ENCODE measurements at places on chromosomes 3 and 15. TPM values are rescaled to one million over a fixed set of nuclear protein-coding genes. Genes with fewer than 3 reads are reported as not detected.

Gene FBXL22
- 0.78 TPM for total RNA-seq

Gene C3orf49
- total RNA-seq: not detected

Gene MUC4
- 1.4 TPM for total RNA-seq

GRCh38 chr15:61383421-61383820 is 154.3 kb upstream of the RORA start:
- DNase-seq: no peak

DNA sequence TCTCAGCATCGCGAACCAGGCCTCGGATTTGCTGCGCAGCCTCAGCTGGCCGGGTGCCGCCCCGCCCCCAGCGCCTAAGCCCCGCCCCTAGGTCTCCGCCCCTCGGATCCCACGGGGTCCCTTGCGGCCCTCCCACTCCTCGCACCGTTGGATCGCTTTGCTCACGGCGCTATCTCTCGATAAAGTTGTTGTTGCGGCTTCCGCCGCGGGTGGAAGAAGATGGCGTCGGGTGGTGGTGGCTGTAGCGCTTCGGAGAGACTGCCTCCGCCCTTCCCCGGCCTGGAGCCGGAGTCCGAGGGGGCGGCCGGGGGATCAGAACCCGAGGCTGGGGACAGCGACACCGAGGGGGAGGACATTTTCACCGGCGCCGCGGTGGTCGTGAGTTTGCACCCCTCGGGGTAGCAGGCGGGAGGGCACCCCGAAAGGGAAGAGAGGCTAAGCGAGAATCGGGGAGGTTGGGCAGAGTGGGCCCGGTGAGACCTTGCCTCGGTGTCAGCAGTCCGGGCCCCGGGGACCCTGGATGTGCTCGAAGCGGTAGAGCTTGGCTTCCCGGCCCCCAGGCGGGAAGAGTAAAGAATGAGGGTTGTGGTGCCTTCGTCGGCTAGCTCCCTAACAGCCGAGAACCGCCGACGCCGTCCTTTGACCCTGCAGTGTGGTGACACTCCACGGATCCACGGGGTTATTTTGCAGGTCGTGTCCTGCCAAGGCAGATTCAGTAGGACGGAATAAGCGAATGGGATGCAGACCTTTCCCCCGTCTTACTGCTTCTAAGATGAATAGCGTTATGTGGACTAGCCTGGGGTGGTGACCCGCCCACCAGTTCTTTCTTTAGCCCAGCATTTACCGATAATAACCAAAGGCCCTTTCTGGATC is at the start of gene SNX1:
Gene SNX1 (plus strand): TSS at position 188 of the 873 bp plus-strand sequence. CDS start 32 bp downstream, at position 220.
- DNase-seq: peak; percentile 93

DNA sequence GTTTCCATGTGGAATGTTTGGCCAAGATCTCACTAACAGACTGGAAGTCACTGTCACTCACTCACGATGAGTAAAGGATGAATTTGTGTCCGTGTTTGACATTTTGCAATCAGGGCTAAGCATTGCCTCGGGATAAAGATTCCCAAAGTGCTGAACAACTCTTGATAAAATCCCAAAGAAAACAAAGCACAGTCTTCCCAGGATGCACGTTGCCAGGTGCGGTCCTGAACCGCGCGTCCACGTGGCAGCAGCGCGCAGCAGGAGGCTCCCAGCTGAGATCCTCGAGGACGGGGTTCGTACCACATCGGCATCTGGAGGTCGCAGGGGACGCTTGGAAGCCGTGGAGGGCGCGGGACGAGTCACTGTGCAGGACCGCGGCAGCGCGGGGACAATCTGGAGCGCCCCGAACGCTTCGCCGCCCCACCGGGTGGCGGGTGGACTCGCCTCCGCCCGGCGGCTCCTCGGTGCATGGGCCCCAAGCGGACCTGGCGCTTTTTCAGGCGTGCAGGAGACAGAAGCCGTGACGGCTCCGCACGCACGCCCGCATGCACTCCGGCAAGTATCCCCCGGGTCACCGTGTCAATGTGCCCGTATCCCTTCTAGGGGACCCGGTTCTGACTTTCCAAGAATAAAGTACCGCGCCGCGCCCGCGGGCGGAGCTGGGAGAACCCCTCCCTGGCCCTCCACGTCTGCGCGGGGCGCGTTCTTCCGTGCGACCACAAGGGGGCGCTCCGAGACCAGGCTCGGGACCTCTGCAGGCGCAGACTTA is 17.7 kb downstream of the CPN2 start:
- peak; percentile 83 for DNase-seq

DNA sequence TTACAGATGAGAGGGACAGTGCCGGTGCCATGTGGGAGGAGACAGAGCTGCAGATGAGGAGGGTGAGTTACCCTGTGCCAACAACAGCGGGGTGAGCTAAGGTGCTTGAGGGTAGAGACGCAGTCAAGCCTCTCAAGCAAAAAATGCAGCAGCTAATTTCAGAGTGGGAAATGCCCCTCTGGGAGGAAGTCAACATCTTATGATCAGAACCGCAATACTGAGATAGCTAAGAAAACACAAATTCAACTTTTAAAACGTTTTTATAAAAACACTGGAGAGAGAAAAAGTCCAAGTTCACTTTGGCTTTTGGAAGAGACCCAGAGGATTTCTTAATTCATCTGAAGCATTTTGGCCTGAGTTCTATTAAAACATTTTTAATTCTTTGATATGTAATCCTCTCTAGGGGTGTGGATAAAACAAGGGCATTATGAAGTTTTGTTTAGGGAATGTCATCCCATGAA is 319.2 kb downstream of the SLC9A9 start:
- no peak for DNase-seq
